ENCODE measurements at places on chromosomes 7 and 10. TPM values are rescaled to one million over a fixed set of nuclear protein-coding genes. Genes with fewer than 3 reads are reported as not detected.

DNA sequence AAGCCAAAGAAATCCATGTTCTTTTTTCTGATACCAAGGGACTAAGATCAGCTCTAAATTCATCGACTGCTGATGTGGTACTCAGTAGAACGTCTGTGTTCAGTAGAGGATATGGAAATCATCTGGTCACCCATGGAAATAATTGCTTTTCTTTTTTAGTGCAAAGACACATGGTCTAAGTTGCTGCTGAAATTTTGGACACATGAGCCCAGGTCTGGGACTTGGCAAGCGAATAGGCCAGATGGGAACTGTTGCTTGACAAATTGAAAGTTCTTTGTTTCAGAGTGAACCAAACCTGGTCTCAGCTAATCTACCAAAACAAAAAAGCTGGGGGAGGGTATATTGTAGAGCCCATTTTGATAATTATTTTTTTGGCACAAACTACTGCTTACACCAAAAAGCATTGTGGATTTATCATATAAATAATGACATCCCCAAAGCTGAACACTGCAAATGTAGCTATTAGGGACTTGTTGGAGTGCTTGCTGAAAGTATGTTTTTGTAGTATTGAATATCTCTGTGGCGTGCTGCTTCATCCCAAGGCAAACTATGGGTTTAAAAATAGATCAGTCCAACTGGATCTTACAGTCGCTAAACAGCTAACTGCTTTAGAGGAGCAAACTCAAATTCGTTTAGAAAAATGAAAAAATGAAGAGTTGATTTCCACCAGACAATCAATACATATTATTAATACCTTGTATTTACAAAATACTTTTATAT is 144.7 kb downstream of the TRIL start:
- no peak for DNase-seq

DNA sequence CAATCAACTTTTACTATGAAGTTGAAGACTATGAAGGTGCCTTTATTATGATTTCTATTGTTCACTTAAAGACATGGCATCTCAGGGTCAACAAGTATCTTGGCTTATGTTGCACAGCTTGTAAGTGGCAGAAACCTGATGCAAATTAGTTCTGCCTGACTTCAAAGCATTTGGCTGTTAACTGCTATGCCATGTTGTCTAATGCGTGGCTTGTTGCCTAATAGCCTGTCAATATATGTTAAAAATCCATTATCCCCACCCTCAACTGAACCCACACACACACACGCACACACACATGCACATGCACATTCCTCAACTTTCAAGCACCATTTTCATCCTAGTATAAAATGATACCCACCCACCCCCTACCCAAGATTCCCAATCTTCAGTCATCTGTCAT is 217.1 kb downstream of the NRG3 start:
- no peak for DNase-seq

Gene JCAD
- 127 TPM for total RNA-seq

DNA sequence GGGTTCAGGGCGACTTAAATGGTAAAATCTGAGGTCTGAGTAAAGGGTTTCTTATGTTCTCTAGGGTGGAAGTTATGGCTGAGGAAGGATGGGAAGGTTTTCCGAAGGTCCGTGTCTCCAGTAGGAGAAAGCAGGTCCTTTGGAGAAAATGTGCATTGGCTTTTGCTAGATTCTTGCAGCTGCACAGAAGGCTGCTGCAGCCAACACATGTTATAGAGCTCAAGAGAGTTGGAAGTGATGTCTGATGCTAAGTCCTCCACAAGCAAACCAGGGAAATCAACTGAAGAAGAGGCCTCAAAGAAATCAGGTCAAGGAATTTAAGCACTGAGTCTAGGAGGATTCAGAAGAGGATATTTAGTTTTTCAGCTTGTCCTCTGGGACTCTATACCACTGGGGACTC is 404.6 kb downstream of the LRMDA start:
- no peak for DNase-seq

GRCh38 chr10:129525401-129525801 is 58.4 kb downstream of the MGMT start:
- no peak for DNase-seq

- no peak for DNase-seq
These were observed 107.3 kb downstream of the NRCAM start for GRCh38 chr7:108348913-108349312.

GRCh38 chr10:127254276-127254675 is 57.9 kb upstream of the INSYN2A start:
- DNase-seq = no peak

GRCh38 chr7:28766359-28766758 is 191.8 kb downstream of the TRIL start:
- DNase-seq = no peak

Gene PDE6C
- not detected for total RNA-seq

Gene CYP3A5
- 2.2 TPM for total RNA-seq

DNA sequence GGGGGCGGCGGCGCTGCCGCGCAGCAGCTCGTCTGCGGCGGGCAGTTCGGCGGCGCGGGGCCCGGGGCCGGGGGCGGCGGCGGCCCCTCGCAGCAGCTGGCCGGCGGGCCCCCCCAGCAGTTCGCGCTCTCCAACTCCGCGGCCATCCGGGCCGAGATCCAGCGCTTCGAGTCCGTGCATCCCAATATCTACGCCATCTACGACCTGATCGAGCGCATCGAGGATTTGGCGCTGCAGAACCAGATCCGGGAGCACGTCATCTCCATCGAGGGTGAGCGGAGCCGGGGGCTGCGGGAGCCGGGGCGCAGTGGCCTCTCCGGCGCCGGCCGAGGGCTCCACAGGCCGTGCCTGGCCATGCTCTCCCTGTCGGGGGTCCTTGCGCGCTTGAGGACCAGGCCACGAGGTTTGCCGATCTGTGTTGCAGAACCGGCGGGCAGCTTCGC is 548 bp downstream of the AGAP3 start:
- DNase-seq = no peak

- no peak for DNase-seq
These were observed 68.8 kb upstream of the GRB10 start for GRCh38 chr7:50851451-50851850.

Gene PPA1
- 64.5 TPM for total RNA-seq
